ENCODE measurements at places on chromosomes 1 and 21.

GRCh38 chr1:36128126-36128904 lies 3.3 kb upstream of the COL8A2 start:
- DNase-seq, result no peak

- no peak for DNase-seq
Observed at GRCh38 chr1:202760589-202760988, 47.6 kb downstream of the KDM5B start.

- DNase-seq, result no peak
Observed at GRCh38 chr21:45209046-45209445, 78.6 kb downstream of the POFUT2 start.

GRCh38 chr1:8562222-8562621 lies 244.3 kb downstream of the SLC45A1 start:
- DNase-seq, result no peak

DNA sequence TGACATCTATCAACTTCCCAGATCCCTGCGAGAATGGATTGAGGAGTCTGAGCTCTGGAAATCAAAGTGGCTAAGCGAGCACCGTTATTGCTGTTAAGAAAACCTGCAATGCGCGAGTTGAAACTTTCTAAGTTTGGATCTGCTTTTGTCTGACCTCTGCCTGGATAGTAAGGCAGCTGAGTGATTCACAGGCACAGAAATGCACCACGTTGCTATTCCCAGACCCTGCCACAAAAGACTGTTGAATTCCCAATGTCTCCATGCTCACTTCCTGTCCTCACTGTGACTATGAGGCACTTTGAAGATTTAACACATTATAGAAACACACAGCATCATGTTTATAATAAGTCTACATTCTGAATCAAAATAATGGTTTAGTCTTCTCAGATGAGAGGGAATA lies 27.1 kb upstream of the CNIH3 start:
- DNase-seq, result no peak

- DNase-seq, result peak; percentile 28
Observed at GRCh38 chr1:11337580-11338073, 64.6 kb downstream of the UBIAD1 start.

DNA sequence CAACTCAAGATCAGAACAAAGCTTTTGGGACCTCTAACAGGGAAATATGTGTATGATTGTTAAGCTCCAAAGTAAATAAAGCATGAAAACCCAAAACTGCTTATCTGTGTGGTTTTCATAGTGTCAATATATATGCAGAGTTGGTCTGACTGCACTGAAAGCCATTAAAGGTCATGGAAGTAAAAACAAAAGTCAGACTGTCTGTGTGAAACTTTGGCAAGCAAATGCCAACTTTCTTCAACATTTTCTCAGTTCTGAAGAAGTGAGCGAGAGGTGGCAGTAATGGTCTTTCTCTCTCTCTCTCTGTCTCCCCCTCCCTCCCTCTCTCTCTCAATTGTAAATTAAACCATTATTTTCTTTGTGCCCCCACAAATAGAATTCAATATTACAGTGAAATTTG lies 100.1 kb upstream of the S1PR1 start:
- no peak for DNase-seq

GRCh38 chr1:101653482-101653946 lies 343.2 kb downstream of the OLFM3 start:
- DNase-seq, result no peak

GRCh38 chr1:54542962-54543539 lies 5.0 kb upstream of the ACOT11 start:
- no peak for DNase-seq

GRCh38 chr1:16900751-16901150 lies 5.0 kb downstream of the RNU1-2 start:
- no peak for DNase-seq

- no peak for DNase-seq
Observed at GRCh38 chr1:76857973-76858372, 9.3 kb upstream of the ST6GALNAC5 start.

- DNase-seq, result no peak
Observed at GRCh38 chr1:246679794-246680177, 44.4 kb upstream of the SCCPDH start.

GRCh38 chr1:171644805-171645483 lies 7.5 kb downstream of the MYOC start:
- DNase-seq, result no peak

- no peak for DNase-seq
Observed at GRCh38 chr1:167474191-167474641, 44.1 kb downstream of the CD247 start.

DNA sequence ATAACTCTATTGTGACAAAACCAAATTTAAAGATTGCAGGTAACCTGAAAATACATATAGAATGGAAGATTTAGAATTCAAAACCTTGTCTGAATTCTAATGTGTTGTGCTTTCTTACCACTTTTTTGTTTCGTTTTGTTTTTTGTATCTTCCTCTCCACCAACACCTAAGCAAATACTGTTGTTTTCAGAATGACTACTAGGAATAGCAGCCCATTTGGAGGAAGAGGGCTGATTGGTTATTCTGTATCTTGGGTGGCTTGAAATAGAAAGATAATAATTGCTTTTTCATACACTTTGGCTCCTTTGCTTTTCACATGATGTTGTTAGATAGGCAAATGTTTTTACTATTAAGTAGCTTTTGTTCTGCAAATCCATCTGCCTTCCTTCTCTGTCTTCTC lies 61.0 kb upstream of the LRRC7 start:
- no peak for DNase-seq

GRCh38 chr1:61534847-61535246 lies 190.1 kb downstream of the TM2D1 start:
- no peak for DNase-seq

GRCh38 chr1:212951947-212952640 lies 1.8 kb downstream of the VASH2 start:
- no peak for DNase-seq

DNA sequence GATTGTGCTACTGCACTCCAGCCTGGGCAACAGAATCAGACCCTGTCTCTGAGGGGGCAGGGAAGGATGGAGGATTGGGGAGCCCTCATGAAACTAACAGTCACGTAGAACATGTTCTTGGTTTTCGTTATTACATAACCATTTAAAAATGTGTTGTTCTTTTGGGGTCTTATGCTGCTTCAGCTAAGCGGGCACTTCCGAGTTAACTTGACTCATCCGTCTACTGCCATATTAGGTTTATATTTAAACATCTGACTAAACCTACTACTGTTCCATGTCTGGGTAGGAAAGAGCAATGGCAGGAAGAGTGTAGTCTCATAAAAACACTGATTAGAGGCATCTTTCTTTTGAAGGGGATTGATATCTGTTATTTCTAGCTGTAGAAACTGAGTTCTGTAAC lies 59.5 kb upstream of the BMP8A start:
- no peak for DNase-seq

GRCh38 chr1:32063261-32063681 lies 9.5 kb upstream of the TMEM39B start:
- no peak for DNase-seq

DNA sequence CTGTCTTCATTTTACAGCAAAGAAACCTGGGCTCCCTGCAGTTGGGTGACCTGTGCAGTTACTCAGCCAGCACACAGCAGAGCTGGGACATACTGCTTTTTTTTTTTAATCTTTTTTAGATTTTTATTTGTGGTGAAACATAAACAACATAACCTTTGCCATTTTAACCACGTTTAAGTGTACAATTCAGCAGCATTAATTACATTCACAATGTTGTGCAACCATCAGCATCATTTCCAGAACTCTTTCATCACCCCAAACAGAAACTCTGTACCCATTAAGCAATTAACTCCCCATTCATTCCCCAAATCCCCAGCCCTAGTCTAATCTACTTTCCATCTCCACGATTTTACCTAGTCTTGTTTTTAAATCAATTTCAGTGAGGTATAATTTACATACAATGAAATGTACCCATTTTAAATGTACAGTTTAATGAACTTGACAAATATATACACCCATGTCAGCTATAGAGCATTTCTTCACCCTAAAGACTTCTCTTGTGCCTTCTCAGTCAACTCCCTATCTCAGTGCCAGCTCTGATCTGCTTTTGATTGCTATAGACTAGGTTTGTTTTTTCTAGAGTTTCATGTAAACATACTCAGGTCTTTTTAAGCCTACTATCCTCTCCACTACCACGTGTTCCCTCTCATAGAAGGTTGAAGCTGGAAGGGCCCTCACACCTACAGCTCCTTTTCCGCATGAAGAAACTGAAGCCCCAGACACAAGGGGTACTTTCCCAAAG lies 37.8 kb upstream of the C8B start:
- DNase-seq, result no peak

Measured in activated gamma-delta T cell (primary cell).